ENCODE measurements at places on chromosomes 11 and 22. TPM values are rescaled to one million over a fixed set of nuclear protein-coding genes. Genes with fewer than 3 reads are reported as not detected.

The HSPB2 gene
- polyA plus RNA-seq = 0.94 TPM

The SAMM50 gene
- 45.7 TPM for polyA plus RNA-seq

The PATE2 gene
- not detected for polyA plus RNA-seq

The FXYD6 gene
- 11.5 TPM for polyA plus RNA-seq

All from fibroblast of lung (primary cell).